Stimulated activated CD4-positive, alpha-beta T cell treated with anti-CD3 and anti-CD28 coated beads, Interleukin-2, amount 100 ng/mL, for 24 hours (primary cell): ENCODE measurements at places on chromosomes 1 and 21.

- DNase-seq, result no peak
These were observed 62.8 kb downstream of the SLX9 start for GRCh38 chr21:45002381-45003204.

DNA sequence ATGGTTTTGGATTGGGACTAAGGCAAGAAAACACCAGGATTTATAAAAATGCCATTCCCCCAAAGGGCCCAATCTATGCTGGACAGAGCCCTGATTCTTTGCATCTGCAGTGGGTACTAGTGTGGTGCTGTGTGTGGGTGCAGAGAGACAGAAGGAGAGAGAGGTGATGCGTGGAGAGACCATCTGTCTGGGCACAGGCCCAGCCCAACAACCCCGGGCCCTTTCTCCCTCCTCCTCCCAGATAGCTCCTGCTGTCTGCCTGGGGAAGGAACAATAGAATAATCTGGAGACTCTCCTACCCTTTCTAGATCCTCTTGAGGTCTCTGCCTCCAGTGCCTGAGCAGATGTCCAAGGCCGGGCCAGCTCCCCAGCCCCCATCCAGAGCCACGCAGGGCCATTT lies 15.1 kb downstream of the KIAA1614 start:
- no peak for DNase-seq

DNA sequence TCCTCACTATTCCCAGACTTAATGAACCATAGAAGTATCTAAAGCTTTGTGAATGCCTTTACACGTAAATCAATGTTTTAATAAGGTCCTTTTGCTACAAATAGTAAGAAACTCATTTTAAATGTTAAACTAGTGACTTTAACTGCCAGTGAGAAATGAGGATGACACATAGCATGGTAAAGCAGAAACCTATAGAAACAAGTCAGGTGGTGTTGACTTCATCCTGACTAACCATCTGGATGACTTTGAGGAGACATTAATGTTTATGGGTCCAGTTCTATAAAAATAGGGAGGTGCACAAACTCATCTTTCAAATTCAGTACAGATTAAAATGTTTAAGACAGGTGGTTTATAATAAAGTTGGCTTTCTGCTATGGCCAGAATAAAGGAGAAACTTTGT lies 85.4 kb downstream of the COLGALT2 start:
- no peak for DNase-seq

DNA sequence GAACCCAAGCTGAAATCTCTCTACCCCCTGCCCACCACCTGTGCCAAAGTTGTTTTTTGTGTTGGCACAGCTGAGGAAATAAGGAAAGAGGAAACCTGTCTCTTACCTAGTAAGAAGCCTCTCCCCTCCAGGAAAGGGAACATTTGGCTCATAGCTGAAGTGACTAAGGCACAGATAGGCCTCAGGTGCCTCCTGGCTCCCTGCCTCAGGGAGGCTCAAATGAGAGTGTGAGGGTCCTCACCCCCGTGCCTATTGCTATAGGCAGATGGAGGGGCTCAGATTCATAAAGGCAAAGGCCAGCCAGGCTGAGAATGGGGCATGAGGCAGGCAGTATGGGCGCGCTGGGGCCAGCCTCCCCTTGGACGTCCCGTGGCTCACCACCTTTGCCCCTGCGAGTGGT lies 7.4 kb downstream of the SLC30A2 start:
- DNase-seq, result no peak

DNA sequence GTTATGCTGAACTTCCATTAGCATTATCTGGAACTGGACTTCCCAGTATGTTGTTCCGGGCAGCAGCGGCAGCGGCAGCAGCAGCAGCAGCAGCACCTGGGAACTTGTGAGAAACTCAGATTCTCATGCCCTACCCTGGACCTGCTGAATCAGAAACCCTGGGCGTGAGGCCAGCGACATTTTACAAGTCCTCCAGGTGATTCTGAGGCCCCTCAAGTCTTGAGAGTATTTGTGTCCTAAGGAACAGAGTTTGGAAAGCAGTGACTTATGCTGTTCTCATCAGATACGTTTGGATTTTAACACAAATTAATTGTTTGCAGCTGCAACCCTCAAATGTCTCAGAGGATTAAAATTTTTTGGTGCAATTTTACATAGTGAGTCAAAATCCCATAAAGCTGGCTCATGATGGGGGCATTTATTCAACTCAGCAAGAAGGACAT lies 157.2 kb upstream of the KAZN start:
- no peak for DNase-seq

DNA sequence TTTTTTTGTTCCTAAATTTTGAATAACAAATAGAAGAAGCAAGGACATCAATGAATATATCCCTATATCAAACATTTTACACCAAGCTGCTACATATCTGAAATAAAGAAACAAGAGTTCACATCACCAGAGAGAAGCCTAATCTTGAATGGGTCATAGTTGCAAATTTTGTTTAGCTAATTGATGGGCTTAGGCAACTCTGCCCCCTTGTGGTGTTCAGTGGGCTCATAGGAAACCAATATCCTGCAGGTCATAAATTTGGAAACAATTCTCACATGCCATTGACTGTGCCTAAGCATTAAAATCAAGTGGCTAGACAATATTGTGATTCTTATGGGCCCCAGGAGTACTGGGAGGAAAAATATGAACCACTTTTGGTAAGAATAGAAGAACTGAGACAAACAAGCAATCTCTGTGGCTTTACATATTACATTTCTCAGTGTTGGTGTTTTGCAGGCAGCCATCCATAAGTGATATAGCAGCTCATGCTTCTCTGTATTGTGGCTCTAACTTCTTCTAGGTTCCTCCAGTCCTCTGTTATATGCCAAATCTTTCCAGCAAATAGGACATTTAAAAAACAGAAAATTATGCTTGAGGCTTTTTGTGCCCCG lies 1262.8 kb upstream of the PRMT6 start:
- DNase-seq, result peak; percentile 28
